ENCODE measurements at places on chromosomes 12 and 14.

GRCh38 chr12:130990034-130990433 is 36.3 kb downstream of the ADGRD1 start:
- DNase-seq = no peak

- no peak for DNase-seq
These were observed 54.0 kb downstream of the ZNF641 start for GRCh38 chr12:48296586-48297282.

- DNase-seq = no peak
These were observed 282.7 kb downstream of the AKAP6 start for GRCh38 chr14:32611752-32612151.

DNA sequence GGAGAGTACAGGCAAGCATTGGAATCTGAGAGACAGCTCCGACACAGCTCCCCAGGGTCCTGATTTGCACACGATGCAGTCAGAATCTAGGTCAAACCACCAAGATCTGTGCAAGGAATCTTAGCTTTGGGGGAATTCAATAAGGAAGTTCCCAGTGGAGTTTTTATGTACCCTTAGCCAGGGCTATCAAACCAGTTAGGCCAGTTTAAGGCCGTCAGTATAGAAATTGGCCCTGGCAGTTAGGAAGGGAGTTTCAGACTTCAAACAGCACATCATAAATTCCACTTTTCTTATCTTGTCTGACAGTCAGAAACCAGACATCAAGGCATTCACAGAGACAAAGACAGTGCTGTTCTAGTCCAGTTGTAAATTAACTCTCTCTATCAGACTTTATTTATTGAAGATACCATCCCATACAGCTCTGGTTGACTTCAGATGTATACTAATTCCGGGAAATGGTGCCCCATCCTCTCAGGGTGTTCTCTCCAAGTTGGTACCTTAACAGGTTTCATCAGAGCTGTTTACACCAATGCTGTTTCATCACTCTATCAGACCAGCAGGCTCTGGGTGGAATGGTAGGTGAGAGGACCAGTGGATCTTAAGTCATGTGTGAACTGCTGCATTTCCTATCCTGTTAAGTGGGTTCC is 157.5 kb upstream of the ATF7IP start:
- no peak for DNase-seq

DNA sequence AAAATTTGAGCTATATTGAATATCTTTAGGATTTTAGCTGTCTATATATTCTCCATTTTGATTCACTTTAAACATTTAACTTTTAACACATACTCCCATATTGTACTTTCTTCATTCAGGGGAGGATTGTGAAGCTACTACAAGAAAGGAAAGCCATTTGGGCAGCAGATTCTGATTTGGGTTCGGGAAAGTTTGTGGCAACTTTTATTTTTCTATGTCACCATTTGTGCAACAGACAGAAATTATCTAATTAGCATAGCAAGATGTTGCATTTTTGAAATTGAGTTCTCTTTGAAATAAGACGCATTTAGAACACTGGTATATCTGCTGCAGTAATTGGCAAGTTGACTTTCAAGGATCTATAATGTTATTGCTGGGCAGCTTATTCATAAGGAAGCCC is 134.3 kb downstream of the KICS2 start:
- no peak for DNase-seq
